ENCODE measurements at places on chromosomes 1 and 21.
A peak's percentile ranks its signal among the peaks of the same experiment; 100 is the strongest.

DNA sequence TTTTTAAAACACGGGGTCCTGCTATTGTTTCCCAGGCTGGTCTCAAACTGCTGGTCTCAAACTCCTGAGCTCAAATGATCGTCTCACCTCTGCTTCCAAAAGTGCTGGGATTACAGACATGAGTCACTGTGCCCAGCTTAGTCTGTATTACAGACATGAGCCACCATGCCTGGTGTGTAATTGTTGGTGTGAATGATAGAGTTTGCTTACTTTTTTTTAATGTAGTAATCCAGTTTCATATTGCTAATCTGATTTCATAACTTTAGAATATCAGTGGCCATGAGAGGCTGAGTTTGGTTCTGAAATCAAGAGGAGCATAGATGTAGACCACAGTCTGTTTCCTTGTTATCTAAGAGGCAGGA is 3.4 kb downstream of the EPB41 start:
- DNase-seq, result no peak

DNA sequence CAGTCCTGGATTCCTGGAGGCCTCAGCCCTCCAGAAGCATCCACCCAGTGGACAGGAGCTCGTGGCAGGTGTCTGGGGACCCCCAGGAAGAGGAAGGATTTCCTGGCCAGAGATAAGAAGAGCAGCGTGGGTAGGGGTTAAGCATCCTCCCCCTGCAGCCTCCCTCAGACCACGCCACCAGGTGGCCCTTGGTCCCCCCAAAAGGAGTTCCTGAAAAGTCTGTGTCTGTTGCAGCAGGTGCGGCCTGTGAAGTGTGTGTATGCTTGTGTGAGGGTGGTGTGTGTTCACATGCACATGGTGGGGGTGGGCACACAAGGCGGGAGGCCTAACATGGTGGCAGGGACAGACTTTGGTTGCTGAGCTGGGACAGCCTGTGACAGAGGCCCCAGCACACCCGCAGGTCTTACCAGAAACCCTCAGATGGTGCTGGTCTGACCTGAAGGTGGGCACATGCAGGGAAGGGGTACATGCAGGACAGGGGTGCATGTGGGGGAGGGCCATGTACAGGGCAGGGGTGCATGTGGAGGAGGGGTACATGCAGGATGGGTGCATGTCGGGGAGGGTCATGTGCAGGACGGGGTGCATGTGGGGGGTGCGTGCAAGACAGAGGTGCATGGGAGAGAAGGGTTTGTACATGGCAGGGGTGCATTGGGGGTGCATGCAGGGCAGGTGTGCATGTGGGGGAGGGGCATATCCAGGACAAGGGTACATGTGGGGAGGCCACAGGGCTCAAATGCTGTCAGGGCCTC is 18.2 kb upstream of the RUNX3 start:
- no peak for DNase-seq

DNA sequence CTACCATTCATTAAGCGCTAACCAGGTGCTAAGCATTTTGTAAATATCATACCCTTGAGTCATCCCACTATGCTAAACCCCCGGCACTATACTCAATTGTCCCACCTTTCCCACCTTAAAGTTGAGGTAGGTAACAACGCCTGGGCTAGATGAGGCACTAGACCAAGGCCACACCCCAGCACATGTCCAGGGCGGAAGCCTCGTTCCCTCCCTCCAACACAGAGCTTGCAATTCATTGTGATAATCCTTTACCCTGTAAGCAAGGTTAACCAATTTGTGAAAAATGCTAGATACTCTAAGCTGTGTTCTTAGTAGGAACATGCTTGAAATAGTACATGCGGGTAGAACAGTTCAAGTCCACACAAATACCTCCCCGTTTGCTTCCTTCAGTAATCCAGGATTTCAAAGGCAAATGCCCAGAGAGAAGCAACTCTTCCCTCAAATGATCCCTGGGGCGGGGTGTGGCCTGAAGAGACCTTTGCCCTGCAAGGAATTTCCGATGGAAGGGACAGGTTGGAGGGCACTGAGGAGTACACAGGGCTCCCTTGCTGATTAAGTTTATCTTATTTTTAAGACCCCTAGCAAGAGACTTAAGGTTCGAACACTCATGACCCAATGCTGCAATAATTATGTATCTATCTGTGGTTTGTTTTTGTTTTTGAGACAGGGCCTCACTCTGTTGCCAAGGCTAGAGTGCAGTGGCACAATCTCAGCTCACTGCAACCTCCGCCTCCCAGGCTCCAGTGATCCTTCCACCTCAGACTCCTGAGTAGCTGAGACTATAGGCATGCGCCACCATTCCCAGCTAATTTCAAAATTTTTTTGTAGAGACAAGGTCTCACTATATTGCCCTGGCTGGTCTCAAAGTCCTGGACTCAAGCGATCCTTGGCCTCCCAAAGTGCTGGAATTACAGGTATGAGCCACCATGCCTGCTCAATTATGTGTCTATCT is 2.6 kb downstream of the RSPH1 start:
- DNase-seq, result no peak

DNA sequence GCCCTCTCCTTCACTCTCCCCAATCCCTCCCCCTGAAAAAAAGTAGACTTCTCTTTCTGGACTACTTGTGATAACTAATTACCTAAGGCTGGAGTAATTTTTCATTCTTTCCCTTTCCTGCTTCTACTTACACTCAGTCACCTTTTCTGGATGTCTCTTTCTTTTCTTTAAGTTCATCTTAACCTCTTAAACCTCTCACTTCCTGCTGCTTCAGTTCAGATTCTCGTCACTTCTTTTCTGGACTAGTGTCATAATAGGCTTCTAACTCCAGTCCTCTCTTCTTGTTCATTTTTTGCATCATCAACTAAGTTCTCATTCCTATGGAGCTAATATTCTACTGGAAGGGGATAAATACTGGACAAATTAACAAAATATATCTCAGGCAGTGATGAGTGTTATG is 75.4 kb downstream of the LRRC53 start:
- DNase-seq, result no peak

DNA sequence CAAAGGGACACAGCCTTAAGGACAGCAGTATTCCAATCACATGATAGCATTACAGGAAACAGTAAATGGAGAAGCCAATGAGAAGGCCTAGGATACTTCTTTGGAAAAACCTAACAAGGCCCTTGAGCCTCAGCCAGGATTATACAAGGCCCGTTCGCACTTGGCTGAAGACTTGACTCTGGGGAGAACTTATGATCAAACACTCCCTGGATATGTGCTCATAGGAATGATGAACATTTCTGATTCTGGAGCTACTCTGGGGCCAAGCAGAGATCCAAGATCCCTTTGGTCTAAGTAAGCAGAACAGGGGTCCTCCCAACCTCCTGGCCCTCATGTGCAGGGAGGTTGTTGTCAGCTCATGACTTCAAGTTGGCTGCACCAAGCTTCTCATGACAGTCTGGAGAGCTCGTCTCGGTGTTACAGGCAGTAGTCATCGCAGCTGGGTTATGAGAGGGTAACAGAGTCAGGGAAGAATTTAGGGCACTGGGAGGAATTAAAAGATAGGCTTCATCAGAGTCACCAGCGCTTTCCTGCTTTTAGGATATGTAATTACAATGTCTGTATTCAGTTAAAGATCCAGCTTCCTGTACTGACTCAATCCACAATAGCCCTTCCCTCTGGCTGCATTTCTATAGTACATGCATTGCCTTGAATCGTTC is 92.5 kb upstream of the IRF2BP2 start:
- peak; percentile 23 for DNase-seq

GRCh38 chr1:38724160-38725131 is 135.1 kb downstream of the RRAGC start:
- no peak for DNase-seq

GRCh38 chr21:34501716-34502115 is 10.3 kb downstream of the KCNE1 start:
- no peak for DNase-seq

DNA sequence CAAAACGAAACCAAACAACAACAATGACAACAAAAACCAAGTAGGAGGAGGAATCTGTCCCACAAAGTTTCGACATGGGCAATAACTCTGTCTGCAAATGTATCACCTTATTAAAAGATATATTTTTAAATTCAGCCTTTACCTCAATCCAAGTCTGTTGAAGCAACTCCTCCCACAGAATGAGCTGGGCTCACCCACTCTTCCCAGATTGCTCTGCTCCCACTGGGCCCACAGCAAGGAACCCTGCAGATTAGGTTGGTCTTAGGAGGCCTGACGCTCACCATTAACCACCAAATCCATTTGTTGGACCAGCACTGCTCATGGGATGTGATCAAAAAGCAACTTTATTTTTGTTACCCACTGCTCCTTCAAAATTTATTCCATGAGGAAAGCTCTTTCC is 114.7 kb upstream of the CDC42BPA start:
- DNase-seq, result no peak

DNA sequence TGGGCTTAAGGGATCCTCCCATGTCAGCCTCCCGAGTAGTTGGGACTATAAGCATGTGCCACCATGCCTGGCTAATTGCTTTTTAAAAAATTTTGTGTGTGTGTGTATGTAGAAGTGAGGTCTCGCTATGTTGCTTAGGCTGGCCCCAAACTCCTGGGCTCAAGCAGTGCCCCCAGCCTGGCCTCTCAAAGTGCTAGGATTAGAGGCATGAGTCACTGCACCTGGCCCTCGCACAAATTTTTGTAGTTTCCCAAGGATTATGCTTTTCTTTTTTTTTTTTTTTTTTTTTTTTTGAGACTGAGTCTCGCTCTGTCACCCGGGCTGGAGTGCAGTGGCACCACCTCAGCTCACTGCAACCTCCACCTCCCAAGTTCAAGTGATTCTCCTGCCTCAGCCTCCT is 144.4 kb upstream of the HNRNPU start:
- no peak for DNase-seq
